ENCODE measurements at places on chromosomes 4 and X.

DNA sequence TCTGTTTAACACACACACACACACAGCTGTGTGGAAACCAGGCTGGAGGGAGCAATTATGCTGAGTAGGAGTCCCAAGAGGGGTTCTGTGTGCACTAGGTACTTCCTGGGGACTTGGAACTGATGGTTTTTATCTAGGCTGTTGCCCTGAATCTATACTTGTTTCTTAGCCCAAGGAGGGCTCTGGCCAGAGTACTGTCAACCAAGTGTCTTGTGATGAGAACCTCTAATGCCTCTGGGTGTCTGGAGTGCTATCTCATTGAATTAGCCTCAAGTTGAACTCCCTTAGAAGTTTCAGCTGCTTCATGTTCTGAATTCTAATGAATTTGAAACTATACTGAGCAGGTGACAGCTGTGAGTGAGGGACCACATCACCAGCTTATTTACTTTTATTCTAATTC is 16.6 kb downstream of the ARHGAP24 start:
- no peak for DNase-seq

DNA sequence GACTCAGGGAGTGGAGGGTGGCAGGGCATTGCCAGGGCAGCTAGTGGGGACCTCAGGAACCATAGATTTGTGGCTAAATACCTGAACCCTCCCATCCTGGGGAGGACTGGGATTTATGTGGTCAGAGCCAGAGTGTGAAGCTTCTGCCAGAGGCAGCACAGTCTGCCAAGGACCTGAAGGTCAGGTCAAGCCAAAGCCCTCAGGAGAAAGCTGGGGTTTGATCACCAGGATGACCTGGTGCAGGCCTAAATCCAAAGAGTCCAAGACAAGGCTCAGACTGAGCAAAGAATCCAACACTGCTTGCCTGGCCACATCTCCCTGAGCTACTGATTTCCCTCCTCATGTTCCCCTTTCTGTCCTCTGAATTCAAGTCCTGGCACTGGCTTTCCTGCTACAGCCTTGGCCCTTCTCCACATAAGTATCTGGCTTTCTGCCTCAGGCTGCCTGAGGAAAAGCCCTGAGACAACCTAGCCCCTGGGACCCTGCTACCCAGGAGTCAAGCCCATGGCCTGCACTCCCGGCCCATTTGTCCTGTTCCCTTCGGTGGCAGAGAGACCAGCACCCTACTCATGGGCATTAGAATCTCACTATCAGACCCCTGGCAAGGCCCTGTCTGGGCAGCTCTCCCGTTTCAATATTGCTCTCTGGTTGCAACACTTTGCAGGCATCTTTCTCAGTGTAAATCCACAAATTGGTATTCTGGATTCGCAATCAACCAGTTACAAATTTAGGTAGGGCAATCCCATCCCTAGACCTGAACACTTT is 39.3 kb upstream of the SLC25A43 start:
- no peak for DNase-seq

DNA sequence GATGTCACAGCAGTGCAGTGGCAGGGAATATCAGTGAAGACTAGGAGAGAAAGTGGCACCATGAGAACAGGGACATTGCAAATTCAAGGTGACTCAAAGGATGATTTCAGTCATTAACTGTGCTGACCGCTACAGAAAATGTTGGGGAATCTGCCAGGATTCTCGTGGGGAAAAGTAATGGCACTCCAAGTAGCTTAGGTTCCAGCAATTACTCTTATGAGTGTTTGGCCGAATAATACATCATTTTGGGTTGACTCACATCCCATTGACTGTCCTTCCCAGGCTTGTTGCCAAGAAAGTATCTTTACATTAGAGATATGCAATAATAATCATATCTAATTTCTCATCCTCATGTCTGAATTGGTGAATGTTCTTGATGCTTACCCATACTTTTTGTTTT is 1411.1 kb upstream of the PCDH7 start:
- DNase-seq, result no peak

GRCh38 chrX:34578237-34578636 is 78.8 kb downstream of the TMEM47 start:
- DNase-seq, result no peak

GRCh38 chrX:42725196-42725595 is 52.8 kb downstream of the PPP1R2C start:
- no peak for DNase-seq

DNA sequence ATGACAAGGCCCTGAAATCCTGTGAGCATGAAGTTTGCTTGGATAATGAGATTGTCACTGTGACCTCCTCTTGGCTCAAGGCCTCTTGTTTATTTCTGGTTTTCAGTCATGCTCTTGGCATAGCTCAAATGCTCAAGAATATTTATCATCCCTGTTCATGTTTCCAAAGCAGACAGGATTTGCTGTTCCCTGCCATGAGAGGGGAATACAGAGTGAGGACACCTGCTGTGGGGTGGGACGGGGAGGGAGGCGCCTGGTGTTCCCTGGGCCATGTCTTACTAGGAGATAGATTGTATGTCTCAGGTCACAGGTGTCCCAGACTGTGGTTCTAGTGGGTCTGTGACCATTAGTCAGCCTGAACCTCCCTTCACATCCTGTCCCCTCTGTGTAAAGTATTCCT is 34.9 kb upstream of the SH3RF1 start:
- no peak for DNase-seq

GRCh38 chrX:153865685-153866084 is 20.3 kb downstream of the L1CAM start:
- no peak for DNase-seq

DNA sequence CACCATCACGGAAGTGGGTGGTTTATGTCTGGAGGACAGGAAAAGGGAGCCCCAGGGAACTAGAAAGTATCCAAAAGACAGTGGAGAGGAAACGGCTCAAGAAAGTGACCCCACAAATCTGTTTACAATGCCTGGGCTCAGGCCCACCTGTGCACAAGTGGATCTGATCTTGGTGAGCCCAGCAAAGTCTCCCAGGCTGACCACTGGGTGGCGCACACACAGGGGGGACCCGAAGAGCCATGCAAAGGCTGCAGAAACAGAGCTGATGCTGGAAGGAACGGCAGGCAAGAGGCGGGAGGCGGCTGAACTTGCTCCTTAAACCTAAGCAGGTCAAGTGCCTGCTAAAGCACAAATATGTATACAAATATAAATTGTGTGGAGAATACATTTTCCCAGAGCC is 9.6 kb downstream of the HAUS7 start:
- DNase-seq, result no peak

All from SW 1271 (cell line).